ENCODE measurements at places on chromosomes 6 and 20.

DNA sequence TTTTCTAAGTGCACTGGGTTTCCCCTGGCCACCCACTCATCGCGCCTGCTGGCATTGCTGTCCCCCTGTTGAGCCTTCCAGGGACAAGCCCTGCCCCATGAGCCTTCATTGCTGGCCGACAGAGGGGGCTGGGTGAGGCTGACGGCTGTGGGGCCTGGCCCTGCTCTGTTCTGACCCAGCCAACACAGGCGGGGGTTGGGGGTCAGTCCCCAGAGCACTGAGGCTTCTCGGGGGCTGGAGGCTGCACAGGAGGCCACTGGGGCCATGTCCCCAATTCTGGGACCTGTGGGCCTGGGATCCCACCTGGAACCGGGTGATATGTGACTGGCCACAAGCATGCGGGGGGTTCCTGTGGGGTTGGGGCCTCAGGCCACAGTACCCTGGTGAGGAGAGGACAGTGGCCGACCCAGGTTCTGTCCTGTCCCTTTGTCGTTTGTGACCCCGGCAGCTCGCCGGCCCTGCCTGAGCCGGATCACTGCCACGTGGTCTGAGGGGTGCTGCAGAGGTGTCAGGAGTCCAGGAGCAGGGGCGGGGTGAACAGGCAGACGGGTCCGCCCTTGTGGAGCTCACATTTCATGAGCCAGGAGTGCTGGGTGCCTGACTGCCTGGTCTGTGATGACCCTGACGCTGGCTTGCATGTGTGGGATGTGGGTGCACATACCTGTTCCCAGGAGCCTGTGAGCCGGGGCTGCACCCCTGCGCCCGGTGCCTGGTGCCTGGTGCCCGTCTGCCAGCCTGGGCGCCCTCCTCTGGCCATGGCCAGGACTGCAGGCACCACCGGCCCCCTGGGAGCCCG is 2.1 kb upstream of the COL20A1 start:
- peak; percentile 53 for ATAC-seq

- no peak for ATAC-seq
These were observed 26.5 kb upstream of the ZBTB22 start for GRCh38 chr6:33343953-33344611.

GRCh38 chr6:107198631-107199416 is 83.5 kb upstream of the BEND3 start:
- no peak for ATAC-seq

- ATAC-seq = peak; percentile 29
These were observed 25.8 kb downstream of the ROS1 start for GRCh38 chr6:117399924-117400323.

- ATAC-seq = no peak
These were observed 16.8 kb upstream of the FUCA2 start for GRCh38 chr6:143528164-143528811.

DNA sequence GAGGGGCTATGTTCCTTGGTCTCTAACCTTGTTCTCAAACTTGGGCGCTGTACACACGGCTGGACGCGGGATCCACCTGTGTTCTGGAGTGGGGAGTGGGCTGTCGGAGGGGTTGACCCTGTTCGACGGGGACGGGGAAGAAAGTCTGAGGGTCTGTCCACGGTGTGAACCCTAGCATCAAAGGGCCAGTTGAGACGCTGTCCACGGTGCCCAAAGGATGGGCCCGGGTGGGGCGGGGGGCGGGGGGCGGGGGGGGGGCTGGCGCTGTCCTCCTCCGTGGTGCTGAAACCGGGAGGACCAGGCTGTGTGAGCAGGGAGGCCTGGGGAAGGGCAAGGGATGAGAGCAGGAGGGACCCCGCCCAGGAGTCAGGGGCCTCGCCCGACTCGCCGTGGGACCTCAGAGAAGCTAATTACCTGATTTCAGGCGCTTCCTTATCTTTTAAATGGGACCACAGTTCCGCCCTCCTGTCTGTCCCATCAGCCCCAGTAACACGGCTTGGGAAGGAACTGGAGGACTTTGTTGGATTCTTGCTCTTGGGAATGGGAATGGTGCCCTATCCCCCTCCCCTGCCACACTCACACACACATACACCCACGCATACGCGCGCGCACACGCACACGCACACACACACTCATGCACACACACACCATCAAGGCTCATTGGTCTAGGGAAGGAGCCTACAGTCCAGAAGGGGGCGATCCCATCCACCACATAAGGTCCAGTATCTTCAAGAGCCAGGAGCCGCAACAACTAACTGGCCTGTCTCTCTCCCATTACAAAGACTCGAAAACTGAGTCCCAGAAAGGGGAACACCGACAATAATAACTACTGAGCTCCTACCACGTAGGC is 1.0 kb upstream of the VSTM2L start:
- ATAC-seq = peak; percentile 75

Data from motor neuron (in vitro differentiated cells).